ENCODE measurements at places on chromosomes 12 and 14.

DNA sequence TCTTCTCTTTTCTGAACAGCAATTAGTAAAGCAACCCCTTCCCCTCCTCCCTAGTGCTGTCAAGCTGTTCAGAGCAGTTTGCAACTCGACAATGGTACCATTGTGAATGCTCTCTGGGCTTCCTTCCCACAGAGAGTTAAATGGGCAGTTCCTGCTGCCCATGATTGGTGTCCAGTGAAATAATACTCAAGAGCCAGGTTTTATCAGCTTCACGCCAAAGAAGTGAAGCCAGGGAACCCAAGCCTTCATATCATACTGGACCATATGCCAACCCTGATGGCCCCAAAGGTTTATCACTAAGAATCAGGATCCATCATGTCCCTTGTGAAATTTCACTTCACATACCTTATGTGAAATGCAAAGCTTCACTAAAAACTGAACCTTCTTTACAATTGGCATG is 24.7 kb downstream of the INSM2 start:
- DNase-seq = peak; percentile 17

- DNase-seq = no peak
These were observed 10.8 kb downstream of the KRT71 start for GRCh38 chr12:52542157-52542556.

- peak; percentile 74 for DNase-seq
These were observed 65.0 kb downstream of the GALNT9 start for GRCh38 chr12:132264086-132265010.

DNA sequence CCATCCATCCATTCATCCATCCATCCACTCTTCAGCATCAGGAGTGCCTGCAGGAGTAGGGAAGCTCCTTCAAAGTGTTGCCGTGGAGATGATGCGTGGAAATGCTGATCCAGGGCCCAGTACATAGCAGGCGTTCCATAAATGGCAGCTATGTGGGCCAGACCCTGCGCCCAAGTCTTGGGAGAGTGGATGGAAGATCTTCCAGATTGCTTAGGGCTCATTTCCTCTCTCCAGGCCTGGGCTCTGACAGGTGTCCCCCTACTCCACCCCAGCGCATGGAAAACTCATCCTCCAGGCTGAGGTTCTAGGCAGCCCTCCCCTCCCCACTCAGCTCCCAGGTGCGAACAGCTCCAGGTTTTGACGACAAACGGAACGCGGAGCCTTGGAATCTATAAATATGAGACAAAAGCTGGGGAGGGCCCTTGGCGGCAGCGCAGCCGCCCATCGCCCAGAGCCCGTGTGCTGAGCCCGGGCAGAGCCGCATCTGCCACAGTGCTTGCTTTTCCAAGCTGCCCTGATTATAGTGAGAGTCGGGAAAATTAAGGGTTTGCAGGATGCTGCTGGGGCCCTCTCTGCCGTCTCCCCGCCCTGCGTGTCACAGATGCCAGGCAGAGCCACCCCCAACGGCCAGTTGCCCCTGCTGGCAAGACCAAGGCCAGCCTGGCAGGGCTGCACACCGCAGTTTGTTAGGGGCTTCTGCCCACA is 1.6 kb downstream of the BEGAIN start:
- DNase-seq = no peak

DNA sequence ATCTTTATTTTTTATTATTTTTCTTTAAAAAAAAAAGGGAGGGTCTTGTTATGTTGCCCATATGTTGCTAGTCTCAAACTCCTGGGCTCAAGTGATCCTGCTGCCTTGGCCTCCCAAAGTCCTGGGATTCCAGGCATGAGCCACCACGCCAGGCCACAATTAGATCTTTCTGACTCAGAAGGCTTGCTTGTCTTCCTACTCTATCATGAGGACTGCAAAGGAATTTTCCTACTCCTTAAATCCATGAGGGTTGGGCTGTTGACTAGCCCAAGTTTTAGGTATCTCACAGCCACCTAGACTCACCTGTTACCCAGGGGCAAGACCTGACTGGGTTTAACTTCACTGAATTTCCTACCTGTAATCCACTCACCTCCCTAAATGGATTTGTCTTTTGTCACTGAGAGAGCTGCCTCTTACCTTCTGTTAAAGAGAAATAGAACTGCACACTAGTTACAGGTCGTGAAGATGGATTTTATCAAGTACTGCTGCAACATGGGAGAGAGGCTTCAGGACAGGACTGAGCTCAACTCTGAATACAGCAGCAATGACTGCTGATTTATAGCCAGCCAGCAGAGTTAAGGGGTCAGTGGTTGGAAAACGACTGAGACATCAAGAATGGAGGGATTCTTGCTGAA is 72.3 kb downstream of the B4GALNT3 start:
- DNase-seq = no peak

DNA sequence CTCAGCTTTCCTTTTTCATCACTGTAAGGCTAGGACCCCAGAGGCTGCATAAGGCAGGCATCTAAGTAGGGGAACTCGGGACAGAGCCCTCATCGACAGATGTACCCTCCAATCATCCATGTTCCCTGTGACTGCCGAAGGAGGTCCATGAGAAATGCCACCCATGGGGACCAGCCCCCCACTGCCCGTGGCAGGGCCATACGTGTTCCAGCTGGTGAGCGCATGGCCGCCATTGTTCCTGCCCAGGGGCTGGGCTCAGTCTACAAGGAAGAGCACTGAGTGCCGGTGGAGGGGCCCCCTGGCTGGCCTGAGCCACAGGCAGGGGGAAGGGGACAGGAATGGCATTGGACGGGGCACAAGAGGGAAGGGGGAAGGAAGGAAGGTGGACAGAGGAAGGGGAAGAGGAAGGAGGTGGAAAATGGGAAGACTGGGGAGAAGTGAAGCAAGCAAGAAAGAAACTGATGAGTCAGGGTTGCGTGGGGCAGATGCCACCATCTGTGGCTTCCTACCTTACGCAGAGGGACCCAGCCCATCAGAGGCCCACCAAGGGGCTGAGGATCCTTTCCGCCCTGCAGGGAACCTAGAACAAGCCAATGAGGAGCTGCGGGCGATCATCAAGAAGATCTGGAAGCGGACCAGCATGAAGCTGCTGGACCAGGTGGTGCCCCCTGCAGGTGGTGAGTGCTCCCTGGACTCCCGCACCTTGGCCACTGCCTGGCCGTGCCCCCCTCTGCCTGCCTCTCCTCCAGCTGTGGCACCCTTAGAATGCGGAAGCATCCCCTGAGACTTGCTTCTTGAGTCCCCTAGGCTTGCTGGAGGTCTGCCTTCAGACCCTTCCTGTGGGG is 120.6 kb upstream of the FKBP4 start:
- DNase-seq = peak; percentile 67

DNA sequence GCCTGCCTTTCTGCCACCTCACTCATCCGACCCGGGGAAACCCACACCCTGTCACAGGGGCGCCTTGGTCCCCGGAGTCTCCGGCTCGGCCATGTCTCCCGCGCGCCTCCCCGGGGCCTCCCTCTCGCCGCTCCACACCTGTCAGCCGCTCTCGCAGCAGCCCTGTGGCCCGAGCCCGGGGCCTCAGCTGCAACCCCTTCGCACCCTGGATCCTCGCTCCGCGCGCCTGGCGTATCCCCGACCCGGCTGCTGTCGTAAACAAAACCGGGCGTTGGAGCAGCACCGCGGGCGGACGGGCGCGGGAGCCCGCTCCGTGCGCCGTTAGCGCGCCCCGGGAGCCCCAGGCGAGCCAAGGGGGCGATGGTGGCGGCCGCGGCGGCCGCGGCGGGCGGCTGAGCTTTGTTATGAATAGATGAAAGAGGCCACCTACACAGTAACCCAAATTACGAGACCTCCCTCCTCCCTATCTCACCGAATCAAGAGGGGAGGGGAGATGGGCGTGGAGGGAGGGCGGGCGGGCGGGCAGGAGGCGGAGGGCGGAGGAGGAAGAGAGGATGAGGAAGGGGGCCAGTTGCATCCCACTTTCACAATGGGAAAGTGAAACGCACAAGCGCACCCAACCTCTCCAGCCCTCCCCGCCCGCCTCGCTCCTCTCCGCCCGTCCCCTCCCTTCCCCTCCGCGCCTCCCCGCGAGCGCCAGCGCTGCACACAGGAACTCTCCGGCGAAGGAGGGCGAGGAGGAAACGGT is at the start of gene PLXNC1:
TSS of gene PLXNC1 (plus strand) at position 587 of the 748 bp plus-strand sequence. CDS start 395 bp downstream, outside the sequence.
- peak; percentile 75 for DNase-seq

GRCh38 chr12:105369014-105369413 is 38.5 kb downstream of the C12orf75 start:
- DNase-seq = no peak

DNA sequence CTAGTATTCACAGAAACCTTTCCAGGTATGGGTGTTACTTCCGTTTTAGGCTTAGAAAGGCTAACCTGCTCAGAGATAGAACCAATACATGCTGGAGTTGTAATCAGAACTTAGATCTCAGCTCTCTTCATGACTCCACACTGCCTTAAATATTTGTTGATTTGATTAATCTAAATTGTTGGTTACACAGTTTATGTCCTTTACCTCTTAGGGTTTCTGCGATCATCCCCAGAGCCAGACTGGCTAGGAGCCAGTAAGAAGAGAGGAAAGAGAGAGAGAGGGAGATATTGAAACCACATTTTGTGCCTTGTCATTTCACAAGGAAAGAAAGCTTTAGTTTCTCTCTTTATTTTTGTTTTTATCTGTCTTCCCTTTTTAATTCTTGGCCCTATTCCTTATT is 16.8 kb upstream of the MGP start:
- no peak for DNase-seq
